ENCODE measurements at places on chromosomes 7 and 10.

DNA sequence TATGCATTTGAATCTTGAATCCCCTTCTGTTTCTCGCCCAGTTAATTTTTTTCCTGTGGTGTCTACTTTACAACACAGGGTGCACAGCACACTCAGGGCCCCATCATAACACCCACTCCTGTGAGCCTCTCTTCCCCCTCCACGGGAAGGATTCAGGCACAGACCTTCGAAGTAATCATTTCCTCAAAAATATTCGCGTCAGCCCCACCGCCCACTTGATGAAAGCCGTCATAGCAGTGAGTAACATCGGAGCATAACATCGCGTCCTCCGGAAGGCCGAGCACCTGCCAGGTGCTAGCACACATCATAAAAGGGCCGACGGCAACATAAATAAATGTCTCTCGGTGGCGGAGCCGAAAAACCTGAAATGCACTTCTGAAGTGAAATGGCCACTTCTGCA lies 201.7 kb upstream of the ADARB2 start:
- peak; percentile 50 for DNase-seq

GRCh38 chr7:20107582-20107981 lies 109.6 kb downstream of the MACC1 start:
- no peak for DNase-seq

DNA sequence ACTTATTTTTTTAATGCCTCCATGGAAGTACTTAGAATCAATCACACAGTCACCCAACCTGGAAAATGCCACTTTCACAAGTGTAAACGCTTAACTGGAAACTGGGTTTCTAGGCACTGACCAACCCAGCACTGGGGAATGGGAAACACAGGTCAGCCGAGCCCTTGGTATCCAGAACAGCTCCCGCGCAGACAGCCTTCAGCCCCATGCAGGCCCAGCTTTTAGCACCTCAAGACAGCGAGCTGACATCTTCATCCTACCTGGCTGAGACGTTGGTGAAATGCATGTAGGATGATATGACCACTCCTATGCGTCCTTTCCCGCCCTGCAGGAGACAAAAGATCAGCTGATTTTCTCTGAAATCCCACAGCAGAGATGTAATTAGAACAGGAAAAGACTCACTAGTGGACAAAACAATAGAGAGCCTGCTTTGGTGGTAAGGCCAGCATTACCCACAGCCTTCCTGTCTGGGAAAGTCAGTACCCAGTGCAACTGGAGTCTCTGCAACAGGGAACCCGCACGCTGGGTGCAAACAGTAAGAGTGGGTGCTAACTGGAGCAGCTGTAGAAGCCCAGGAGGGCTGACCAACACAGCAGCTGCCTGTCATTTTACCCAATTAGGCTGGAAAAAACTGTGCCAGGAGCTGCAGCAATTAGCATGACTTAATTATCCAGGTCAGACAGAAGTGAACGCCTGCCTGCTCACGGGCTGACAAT lies 153.7 kb downstream of the TNS3 start:
- DNase-seq = no peak

GRCh38 chr7:45202625-45203024 lies 45.0 kb downstream of the RAMP3 start:
- no peak for DNase-seq

DNA sequence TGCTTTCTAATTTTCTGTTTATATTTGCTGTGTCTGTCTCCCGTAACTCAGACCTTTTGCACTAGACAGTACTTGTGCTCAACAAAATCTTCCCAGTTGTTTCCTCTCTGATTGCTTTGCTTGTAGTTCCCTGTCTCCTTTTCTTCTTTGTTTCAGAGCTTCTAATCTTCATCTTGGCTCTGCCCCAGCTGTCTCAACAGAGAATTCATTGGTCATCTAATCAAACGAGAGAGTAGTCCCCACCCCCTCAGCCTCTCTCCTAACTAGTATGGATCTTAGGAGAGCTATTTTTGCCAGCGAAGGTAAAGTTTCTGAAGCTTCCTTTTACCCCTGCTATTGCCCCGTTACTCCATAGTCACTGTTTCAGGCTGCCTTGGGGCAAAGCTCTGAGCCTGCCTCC lies 32.8 kb downstream of the SLC26A4 start:
- DNase-seq = no peak

DNA sequence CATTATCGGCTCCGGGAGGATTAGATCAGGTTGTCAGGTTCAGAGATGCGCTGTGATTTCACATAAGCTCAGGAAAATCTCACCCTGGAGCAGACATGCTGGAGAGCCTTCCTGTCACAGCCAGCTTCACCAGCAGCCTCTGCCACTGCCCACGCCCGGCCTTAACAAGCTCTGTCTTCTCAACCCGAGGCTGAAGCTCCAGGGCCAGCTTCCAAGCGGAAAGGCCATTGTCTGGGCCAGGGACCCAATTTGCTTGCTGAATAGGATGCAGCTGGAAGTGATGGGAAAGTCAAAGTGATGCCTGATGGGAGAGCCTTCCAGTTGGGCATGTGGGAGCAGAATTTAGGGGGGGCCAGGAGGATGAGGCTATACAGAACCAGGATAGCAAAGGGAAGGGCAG lies 36.3 kb downstream of the C10orf105 start:
- DNase-seq = no peak

DNA sequence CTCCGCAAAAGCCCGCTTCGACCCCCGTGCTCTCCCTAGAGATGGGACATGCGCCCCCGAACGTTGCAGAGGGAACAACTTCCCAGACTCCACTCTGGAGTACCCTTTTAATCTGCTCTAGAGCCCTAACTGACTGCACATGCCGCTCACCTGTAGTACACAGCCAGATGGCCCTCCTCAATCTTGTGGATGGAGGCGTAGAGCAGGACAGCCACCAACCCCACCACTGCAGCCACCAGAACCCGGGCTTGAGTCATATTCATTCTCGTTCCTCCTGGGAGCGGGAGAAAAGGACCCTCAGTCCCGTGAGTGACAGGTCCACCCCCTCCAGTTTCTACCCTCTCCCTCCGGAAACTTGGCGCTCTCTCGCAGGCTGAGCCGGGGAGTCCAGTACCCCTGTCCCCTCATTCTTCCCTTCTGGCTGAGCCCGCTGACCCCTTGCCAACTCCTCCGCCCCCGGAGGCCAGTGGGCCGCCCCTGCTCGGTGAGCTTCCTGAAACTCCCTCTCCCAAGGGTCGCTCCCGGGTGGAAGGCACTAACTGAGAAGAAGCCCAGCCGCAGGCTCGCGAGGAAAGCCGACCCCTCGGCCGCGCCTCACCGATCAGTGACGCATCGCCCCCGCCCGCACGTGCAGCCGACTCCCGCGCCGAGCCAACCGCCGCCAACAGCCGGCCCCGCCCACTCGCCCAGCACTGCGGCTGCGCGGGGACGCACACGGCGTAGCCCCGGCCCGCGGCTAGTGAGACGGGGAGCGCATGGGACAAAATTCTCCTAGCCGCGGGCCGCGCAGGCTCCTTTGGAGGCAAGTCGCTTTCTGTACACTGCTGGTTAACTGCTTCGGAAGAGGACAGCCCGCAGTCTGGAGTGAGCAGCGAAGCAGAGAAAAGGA lies at the start of gene ERLIN1:
ERLIN1 (minus strand) TSS at position 666 of the 889 bp plus-strand sequence; CDS start at position 263, 403 bp downstream.
- peak; percentile 92 for DNase-seq

DNA sequence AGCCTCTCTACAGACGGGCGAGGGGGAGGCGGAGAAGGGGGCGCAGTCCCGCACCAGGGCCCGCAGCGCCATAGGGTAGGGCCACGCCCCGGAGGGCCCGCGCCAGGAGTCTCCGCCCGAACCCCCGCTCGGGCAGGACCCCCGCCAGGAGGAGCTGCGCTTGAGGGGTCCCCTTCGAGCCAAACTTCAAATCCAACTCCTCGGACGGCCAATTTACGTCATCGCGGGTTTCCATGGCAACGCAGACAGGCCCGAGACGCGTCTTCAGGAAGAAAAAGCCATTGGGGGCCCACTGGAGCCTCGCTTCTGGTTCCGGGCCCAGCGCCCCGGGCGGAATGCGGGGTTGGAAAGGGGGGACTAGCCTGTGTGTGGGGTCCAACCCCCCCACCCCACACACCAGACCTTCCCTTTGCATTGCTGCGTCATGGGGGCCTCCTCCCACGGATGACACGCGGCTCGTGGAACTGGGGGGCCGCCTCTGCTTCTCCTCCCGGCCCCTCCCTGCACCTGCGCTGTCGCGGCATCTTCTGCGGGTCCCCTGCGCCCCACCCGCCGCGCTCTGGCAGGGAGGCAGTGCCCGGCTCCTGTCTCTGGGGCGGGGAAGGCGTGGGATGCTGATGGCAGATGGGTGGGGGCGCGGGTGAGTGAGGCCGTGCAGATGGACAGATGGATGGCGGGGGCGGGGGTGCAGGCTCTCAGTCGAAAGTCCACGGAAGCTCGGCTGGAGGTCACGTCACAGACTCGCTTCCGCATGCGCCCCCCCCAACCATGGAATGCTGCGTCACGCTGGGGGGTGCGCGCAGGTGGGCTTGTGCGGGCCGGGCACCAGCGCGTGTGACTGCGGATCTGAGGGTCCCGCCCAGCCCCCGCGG lies 1.2 kb downstream of the CALY start:
- peak; percentile 54 for DNase-seq

DNA sequence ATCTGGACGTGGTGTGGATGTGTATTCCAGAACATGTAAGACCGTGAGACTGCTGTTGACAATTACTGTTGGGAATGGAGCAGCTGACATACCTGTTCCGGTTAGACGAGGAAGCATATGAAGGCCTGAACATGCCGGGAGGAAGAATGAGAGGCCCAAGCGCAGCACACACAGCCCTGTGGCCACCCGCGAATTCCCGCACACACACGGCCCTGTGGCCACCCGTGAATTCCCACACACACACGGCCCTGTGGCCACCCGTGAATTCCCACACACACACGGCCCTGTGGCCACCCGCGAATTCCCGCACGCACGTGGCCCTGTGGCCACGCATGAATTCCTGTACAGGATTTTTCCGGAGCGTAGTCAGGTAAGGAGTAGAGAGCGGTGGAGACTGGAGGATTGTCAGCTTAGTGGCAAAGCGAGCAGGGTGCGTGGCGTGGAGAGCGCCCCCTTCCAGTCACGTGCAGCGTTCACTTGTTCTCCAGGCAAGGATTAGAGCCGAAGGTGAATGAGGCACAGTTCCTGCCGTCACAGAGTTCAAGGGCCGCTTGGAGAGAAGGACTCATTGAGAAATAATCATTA lies 9.5 kb upstream of the SUN1 start:
- no peak for DNase-seq

DNA sequence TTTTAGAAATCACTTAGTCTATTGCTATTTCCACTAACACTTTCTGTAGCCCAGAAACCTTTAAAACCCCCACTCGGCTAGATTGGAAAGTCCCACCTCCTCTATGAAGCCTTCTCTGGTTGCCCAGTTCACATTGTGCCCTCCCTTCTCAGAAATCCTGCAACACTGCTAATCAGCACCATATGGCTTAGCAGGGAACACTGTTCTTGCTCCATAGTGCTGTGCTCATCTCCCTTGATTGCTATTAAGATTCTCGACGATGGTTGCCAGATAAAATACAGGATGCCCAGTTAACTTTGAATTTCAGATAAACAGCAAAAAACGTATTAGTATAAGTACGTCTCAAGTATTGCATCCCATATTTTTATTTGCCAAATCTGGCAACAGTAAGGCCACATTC lies 40.1 kb upstream of the XPNPEP1 start:
- DNase-seq = no peak

DNA sequence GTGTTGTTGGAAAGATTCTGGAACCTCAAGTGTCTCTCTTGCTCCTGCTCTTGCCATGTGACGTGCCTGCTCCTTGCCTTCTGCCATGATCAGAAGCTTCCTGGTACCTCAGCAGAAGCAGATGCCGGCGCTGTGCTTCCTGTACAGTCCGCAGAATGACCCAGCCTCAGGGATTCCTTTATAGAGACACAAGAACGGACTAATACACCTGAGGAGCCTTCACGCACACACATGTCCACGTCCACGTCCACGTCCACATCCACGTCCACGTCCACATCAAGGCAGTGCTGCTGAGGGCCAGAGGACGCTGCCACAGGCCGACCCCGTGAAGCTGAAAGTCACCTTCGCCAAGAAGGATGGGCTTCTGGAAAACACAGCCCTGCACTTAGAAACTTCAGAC lies 190.1 kb downstream of the MAD1L1 start:
- DNase-seq = no peak

DNA sequence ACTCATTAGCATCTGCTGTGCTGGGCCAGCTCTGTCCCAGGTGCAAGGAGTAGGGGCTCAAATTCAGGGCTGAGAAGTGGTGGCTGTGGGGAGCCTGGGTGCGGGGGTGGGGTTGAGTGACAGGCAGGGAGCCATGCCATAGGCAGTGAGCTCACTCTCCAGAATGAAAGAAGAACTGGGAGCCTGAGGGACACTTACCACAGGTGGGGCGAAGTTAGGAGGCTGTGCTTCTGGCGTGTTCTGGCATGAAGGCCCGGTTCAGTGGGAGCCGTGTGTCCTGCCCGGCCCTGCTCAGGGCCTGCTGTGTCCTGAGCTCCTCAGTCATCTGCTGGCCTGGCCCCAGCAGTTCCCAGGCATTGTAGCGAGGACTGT lies 62.5 kb downstream of the MKI67 start:
- no peak for DNase-seq

DNA sequence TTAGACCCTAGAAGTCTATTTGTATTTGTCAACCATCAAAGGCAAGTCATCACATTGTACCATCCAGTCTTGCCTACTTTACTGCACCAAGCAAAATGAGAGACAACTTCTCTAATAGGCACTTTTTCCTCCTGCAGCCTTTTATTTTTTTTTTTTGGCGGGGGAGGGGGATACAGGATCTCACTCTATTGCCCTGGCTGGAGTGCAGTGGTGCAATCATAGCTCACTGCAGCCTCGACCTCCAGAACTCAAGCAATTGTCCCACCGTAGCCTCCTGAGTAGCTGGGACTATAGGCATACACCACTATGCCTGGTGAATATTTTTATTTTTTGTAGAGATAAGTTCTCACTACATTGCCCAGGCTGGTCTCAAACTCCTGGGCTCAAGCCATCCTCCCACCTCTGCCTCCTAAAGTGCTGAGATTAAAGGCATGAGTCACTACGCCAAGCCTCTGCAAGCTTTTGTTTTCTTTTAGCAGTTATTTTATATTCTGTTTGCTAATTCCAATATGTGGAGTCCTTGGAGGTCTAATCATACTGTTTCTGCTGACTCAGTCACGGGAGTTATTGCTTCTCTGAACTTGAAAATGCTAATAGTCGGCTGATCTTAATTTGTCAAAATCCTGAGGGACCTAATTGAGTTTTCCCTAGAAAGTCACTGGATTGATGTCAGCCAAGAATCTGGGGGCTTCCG lies 14.2 kb downstream of the KPNA7 start:
- no peak for DNase-seq

DNA sequence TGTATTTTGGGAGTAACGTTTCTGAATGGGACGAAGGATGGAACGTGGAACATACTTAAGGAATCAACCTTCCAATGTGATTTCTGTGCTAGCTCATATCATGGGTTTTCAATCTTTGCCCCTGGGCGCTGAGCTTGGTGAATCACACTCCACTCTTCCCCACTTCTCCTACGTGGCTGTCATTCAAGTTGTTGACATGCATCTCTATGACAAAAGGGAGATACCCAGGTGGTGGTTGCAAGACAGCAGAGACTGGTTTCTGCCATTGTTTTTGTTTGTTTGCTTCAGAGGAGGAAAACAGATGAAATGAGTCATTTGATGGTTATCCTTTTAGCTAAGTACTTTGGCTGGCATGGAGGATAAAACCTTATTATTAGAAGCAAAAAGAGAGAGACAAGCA lies 573.9 kb downstream of the GATA3 start:
- DNase-seq = no peak

- DNase-seq = no peak
Measured at GRCh38 chr7:133776266-133776665, 350.9 kb upstream of the LRGUK start.
